ENCODE measurements at places on chromosomes 3 and 15. TPM values are rescaled to one million over a fixed set of nuclear protein-coding genes. Genes with fewer than 3 reads are reported as not detected.

MAP1A gene
- 7.2 TPM for total RNA-seq

LMAN1L gene
- total RNA-seq: not detected

RBP2 gene
- not detected for total RNA-seq

HYKK gene
- 8.8 TPM for total RNA-seq

XCR1 gene
- total RNA-seq: 0.35 TPM

CELSR3 gene
- 0.70 TPM for total RNA-seq

PRICKLE2 gene
- 50.5 TPM for total RNA-seq

GOLGA6L6 gene
- total RNA-seq: not detected

P2RY14 gene
- 1.1 TPM for total RNA-seq

RARB gene
- total RNA-seq: 76.9 TPM

TIPIN gene
- 8.8 TPM for total RNA-seq

CMTM8 gene
- total RNA-seq: 7.5 TPM

P2RY12 gene
- total RNA-seq: 2.5 TPM

DUOX1 gene
- 1.8 TPM for total RNA-seq

TNNC1 gene
- 97.2 TPM for total RNA-seq

KLHDC8B gene
- 39.2 TPM for total RNA-seq

LAMB2 gene
- 537 TPM for total RNA-seq

SACM1L gene
- 69.8 TPM for total RNA-seq

TRIM42 gene
- not detected for total RNA-seq

RASL12 gene
- 12.6 TPM for total RNA-seq

ADAMTS9 gene
- total RNA-seq: 151 TPM

CMTM6 gene
- 57.7 TPM for total RNA-seq

GOLGA6L7 gene
- not detected for total RNA-seq

ZCWPW2 gene
- 1.1 TPM for total RNA-seq

LRIG1 gene
- 50.1 TPM for total RNA-seq

FAM3D gene
- 0.82 TPM for total RNA-seq

TRH gene
- 0.35 TPM for total RNA-seq

NECTIN3 gene
- total RNA-seq: 39.9 TPM

CCDC54 gene
- not detected for total RNA-seq

SLC38A3 gene
- total RNA-seq: 2.9 TPM

THRB gene
- total RNA-seq: 22.3 TPM

OR5H6 gene
- not detected for total RNA-seq

A4GNT gene
- total RNA-seq: not detected

FSD2 gene
- total RNA-seq: 9.6 TPM

RCCD1 gene
- total RNA-seq: 11.0 TPM

PRC1 gene
- total RNA-seq: 63.2 TPM

GASK1A gene
- total RNA-seq: 11.2 TPM

CHP1 gene
- 61.0 TPM for total RNA-seq

CPA3 gene
- 1.6 TPM for total RNA-seq

RAB43 gene
- 11.8 TPM for total RNA-seq

PIGX gene
- 25.7 TPM for total RNA-seq

ATR gene
- total RNA-seq: 28.5 TPM

FHIT gene
- total RNA-seq: 19.4 TPM

THBS1 gene
- total RNA-seq: 309 TPM
